HS-5 (cell line): ENCODE measurements at places on chromosomes 6 and 20.

DNA sequence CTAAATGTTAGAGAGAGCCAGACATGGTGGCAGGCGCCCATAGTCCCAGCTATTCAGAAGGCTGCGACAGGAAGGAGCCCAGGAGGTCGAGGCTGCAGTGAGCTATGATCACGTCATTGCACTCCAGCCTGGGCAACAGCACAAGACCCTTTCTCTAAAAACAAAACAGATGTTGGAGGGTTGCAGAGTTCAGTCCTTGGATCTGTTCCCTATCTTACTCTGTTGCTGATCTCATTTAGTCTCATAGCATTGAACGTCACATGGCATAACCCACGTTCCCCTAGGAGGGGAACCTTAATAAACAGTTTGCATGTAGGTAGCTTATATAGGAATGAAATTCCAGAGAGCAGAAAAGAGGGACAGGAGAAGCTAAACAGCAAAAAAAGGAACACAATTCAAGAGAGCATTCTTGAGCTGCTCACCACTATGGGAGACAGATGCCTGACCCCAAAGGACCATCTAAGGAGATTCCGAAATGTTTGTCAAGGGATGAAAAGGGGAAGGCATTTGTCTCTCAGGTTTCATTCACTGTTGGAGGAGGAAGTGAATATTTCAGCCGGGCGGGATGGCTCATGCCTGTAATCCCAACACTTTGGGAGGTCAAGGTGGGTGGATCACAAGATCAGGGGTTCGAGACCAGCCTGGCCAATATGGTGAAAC is 54.6 kb upstream of the PIM1 start:
- DNase-seq = no peak

- peak; percentile 55 for DNase-seq
Measured at GRCh38 chr20:48621376-48622078, 206.3 kb downstream of the PREX1 start.

DNA sequence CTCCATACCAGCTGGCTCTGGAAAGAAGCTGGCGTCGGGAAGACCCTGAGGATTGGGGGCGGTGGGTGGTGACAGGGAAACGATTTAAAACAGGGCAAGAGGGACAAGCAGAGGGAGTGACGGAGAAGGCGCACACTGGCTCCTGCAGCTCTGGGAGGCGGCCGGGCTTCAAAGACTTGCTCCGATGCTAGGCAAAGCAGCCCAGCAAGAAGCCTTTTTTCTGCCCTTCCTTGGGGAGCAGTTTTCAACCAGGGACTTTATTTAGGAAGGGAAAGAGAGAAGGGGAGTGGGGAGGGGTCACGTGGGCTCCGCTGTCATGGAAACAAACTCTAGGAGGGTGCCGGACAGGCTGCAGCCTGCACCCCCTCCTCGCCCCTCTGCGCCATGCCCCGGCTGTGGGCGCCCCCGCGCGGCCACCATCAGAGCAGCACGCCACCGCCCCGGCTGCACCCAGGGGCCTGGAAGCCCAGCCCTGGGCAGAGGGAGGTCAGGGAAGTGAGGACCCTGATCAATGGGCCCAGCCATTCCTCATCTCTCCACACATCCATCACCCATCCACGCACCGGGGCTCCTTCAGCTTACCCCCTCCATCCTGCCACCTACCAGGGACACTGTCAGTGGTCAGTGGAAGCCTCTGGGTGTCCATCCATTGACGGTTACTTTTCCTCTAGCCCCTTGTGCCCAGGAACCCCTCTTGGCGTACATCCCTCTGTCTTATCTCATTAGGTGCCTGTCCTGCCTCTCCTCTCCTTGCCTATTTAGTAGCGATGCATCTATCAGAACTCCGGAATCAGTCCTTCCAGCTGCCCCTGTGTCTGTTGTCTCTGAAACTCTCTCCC is 66.6 kb upstream of the CCDC167 start:
- no peak for DNase-seq

- no peak for DNase-seq
Measured at GRCh38 chr6:4790158-4790899, 14.1 kb downstream of the CDYL start.

- no peak for DNase-seq
Measured at GRCh38 chr20:7702141-7702540, 238.1 kb downstream of the HAO1 start.

- no peak for DNase-seq
Measured at GRCh38 chr6:3117912-3118352, 579 bp upstream of the BPHL start.

DNA sequence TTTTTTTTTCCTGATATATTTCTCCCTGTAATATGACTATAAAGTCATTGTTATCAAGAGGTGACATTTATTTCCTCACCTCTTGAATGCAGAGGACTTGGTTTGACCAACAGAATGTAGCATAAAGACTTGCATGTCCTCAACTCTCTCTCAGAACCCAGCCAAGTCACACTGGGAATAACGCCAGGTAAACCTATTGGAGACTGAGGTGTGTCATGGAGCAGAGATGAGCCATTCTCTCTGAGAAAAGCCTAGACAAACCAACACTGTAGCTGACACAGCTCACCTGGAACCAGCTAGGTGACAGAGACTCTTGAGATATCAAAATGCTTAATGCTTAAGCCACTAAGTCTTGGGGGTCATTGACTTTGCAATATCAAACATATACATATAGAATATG is 533.6 kb downstream of the HAO1 start:
- no peak for DNase-seq

DNA sequence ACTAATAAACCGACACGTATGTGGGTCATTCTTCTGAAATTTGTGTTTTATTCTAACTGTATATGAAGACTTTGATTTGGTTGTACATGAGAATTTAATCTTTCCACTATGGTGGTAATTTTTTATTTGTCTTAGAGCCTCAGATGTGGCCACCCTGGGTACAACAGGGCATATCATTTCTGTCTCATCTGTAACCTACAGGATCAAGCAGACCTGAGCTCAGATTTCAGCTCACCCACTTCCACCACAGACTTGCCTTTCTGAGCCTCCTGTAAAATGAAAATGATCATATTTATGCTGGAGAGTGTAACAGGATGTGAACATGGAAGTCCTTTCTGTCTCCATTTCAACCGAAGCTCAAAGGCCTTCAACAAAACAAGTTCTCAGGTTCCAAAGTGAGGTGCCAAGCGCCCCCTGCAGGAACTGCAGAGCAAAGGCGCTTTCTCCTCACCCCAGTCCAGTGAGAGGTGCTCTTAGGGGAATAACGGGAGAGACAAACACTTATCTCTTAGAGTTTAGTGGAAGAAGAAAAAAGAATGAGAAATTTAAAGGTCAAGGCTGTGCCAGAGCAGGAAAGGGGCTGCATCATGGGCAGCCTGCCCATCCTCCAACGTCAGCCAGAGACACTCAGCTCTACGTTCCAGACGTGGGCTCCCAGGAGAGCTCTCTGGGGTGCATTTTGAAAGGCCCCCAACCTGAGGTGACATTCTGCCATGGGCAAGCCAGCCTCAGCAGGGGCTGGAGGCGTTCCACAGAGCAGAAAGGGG is 23.0 kb upstream of the CD24 start:
- DNase-seq = no peak

DNA sequence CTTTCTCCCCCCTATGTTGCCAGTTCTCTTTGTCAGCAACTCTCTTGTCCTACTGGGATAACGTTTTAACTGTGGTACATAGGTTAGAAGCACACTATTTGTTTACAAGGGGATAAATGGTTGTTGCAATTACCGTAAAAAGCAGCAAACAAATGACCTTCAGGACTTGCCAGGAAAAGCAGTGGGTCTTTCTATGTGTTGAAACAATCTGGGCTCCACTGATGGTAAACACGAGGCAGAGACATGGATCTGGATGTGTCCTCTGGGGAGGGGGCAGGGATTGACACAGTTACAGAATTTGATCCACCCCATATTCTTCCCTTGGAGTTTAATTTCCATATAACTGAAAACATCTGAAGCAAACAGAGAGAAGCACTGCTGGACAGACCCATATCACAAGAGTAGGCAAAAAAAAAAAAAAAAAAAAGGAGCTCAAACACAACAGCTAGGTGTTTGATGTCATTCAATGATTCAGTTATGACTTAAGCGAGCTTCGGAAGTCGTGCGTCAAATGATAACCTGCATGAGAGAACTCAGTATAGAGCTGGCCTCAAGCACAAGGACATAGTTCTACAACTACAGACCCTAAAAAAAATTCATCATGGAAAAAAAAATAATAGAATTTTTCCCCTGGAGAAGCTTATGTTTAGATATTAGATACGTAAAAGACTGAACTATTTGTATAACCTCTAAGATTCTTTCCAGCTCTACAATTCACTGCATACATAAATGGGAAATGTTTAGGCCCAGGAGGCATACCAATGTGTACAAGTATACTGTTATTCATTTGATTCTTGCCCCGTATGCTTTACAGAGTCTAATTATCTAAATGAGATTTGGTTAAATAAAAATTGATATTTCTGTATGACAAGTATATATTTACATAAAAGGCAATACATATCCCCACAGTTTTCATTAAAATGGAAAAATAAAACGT is 127.7 kb downstream of the ALDH8A1 start:
- DNase-seq = no peak

DNA sequence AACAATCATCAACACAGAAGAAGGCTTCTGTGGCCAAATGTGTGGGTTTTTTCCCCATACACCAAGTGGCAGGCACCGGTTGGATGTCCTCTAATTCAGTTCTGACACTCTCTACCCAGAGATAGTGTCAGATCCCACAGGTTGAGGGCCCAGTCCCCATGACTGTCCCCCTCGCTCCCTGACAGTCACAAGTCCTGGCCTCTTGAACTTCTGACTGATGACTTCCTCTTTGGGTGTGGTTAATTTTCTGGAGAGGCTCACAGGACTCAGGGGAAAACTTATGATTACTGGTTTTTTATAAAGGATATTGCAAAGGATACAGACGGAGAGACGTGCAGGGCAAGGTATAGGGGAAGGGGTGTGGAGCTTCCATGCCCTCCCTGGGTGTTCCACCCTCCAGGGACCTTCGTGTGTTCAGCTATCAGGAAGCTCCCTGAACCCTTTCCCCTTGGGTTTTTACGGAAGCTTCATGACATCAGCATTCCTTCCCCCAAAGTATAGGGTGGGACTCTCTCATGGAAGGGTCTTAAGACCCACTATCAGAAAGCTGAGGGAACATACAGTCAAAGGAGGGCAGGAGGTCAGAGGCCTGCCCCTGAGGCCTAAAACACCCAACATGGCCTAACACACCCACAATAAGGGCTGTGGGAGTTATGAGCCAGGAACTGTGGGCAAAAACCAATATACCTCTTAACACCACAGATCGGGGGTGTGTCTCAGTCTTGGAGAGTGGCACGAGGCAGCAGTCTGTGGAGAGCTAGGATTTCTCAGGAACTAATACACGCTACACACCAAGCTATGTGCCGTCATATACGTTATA is 33.3 kb downstream of the FARS2 start:
- DNase-seq = no peak

DNA sequence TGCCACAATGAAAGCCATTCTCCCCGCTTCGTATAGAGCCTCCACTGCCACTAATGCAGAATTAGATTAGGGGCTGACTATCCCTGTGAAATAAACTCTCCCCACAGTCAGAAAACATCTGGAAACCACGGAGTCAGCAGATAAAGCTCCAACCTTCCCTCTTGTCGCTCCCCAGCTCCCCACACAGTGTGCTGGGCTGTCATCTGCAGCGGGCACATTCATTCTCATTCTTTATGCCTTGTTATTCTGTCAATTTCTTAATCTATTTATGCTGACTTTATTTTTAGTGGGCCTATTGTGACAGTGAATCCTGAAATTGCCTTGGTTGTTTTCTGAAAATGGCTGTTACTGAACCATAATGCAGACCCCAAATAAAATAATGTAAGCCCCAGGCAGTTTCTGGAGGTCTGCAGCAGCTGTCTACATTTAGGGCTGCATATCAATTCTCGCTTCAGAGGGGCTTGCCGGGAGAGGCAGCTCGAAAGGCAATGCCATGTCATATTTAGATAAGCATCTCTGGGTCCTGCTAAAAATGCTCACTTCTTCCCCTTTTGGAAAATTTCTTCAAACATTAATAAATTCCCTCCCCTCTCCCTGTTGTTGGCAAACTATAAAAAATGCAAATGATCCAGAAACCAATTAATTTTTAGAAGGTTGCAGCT is 71.6 kb downstream of the TMEM242 start:
- no peak for DNase-seq

DNA sequence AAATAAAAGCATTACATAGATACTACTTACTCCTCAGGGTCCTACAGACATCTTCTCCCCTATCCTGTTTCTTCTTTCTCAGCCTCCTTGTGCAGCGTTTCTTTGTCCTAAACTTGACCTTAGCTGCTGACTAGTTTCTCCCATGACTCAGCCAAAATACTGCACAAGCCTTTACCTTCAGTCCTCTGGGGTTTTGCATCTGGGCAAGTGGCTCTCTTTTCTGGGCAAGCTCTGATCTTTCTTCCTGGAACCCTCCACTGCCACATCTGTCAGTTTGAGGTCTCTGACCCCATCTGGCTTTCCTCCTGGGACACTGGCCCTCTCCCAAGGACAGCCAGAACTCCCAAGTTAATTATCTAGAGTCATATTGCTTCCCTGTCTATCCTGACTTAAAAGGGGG is 838.4 kb downstream of the DHX35 start:
- DNase-seq = peak; percentile 32

DNA sequence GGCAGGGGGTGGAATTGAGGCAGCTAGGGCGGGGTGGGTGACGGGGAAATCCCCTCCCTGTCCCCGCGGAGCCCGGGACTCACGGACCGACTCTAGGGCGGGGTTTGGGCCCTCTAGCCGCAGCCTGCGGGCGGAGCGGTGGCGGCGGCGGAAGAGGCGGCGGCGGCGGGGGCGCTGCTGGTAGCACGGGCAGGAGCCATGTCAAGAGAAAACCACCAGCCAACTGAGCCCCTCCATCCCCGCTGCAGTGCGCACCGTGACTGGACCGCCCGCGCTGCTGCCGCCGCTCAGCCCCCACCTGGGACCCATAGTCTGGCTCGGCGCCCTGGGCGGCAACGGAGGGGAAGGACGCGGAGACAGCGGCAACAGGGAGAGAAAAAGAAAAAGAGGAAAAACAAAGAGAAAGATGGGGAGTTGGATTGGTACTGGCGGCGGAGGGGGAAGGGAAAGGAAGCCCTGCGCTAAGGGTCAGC is 1.2 kb upstream of the C6orf62 start:
- DNase-seq = no peak

DNA sequence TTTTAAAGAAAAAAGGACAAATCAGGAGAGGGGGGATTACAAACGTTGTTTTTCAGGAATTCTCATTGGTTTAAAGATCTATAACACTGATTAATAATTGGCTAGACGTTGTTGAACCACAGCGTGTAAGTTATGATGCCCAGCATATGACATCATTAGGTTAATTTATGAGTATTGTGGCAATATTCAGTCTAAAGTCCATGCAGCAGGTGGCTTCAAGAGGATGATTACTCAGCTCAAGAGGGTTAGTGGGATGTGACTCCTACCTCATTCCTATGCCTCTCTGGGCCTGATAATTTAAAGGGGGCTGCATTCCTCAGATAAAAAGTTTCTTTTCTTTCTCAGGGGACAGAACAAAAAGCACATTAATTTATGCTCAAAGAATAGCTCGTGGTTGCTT is 1309.0 kb downstream of the EPHA7 start:
- no peak for DNase-seq

DNA sequence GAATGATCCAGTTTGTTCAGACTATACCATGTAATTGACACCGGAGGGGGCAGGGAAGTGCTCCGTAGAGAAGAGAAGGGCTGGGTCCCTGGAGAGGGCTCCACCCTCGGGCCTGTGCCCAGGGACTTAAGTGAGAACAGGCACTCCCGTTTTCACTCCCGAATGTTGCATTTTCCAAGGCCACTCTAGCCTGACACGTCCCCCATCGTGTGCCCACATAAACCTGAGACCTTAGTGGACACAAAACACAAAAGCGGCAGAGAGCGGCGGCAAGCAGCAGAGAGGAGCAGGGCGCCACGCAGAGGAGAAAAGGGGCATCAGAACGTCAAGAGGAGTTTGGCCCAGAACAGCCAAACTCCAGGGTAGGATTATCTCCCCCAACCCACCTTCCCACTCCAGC is 1405.1 kb downstream of the GRIK2 start:
- no peak for DNase-seq
